Cerebellar nuclear complex (tissue), 1 donor: ENCODE measurements at places on chromosomes 13 and 19.
A peak's percentile ranks its signal among the peaks of the same experiment; 100 is the strongest.

GRCh38 chr13:30607908-30608307, 9.8 kb upstream of the USPL1 start:
- DNase-seq: no peak

DNA sequence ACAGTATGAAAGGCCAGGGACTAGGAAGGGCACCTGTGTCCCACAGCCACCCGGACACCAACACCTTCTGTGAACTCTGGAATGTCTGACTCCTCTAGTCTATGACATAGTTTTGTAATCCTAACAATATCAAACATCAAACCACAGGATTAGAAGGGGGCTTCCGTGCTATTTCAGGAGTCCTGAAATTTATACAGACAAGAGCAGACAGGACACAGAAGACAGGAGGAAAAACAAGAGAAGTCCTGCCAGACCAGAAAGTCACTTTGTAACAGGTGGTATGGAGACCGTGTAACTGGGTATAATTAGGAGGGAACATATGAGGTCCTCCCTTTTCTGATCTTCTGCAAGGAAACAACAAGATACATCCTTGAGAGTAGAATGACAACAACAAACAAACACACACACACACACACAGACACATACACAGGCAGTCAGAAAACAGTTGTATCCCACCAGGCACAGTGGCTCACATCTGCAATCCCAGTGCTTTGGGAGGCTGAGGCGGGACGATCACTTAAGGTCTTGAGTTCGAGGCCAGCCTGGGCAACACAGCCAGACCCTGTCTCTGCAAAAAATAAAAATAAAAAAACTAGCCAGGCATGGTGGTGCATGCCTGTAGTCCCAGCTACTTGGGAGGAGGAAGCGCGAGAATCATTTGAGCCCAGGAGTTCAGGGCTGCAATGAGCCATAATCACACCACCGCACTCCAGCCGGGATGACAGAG, 13.1 kb downstream of the INSR start:
- no peak for DNase-seq

- no peak for DNase-seq
Observed at GRCh38 chr13:31038834-31039552, 106.5 kb downstream of the TEX26 start.

DNA sequence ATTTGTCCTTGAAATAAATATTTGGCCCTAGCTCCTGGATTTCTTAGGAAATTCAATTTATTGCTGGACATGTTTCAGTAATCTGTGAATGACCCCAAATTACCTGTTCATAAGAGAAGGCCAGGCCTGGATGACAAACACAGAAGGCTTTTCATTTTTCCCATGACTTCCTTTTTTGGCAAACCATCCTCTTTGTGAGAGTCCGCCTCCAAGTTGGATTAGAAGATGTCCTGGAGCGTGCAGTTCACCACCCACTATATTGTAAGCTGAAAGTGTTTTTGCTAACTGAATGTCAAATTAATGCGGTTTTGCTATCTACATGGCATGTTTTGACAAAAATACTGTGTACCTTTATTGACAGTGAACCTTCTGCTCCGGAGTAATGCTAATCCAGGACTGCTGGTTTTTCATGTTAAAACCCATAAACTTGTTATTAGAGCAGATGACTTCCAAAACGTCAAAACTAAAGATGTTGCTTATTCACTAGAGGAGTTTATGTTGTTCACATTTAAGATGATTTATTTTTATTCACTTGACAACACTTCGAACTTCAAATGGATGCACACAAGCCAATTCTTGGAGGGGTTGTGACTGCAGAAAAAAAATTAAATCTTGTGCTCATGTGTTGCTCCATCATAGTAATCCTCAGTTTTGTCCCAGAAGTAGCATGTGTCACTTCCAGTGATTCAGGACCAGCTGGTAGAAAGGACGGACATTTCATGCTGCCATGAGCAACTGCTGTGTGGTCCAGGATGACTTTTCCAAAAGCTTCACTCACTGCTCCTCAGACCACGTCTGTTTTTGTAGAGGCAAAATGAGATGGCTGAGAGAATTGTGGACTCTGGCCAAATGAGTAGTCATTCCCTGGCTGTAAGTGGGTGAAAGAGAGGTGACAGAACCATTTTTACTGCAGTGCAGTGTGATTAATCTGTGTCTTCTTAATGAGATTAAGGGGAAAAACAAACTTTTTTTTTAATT, 71.0 kb downstream of the ITGBL1 start:
- DNase-seq: peak; percentile 6

DNA sequence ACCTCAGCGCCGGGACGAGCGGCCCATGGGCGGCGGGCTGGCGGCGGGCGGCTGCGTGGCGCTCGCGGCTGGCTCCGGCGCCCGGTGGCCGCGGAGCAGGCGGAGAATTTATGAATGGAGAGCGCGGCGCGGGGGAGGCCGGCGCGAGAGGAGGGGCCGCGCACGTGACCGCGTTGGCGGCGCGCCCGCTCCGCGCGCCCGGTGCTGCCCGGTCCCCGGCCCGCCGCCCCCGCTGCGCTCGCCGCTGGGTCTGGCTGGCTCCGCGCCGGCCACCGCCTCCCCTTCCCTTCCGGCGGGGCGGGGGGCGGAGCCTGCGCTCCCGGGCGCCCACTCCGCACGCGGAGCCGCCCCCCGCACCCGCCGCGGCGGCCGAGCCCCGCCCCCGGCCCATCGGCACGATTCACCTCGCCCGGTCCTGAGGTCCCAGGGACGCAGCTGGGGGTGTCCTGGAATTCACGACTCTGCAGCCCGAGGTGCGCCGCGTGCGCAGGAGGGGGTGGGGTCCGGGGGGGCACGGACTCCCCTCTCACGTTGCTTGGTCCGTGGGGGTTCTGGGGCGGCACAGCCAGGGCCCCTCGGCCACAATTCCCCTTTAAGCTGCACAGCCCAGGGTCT, at the start of gene CBARP:
TSS of gene CBARP (minus strand) at position 252 of the 615 bp plus-strand sequence. CDS start 1,905 bp downstream, outside the sequence.
- no peak for DNase-seq

DNA sequence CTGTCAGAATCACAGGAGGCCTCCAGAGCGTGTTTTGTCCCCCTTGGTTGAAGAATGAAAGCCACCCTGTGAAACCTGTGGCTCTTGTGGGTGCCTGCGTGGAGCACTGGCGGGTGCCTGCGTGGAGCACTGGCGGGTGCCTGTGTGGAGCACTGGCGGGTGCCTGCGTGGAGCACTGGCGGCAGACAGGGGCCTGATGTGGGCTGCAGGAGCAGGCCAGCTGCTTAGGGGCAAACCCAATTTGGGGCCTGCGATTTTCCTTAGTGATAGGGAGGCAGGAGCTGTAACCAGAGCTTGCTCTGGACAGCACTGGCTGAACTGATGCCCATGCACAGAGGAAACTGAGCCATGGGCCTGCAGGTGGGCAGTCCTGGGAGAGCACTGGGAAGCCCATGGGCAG, 24.3 kb downstream of the ARHGEF7 start:
- DNase-seq: no peak

GRCh38 chr13:22061371-22061805, 390.5 kb downstream of the FGF9 start:
- DNase-seq: no peak
